Adipocyte (in vitro differentiated cells): ENCODE measurements at places on chromosomes 2 and 18.

DNA sequence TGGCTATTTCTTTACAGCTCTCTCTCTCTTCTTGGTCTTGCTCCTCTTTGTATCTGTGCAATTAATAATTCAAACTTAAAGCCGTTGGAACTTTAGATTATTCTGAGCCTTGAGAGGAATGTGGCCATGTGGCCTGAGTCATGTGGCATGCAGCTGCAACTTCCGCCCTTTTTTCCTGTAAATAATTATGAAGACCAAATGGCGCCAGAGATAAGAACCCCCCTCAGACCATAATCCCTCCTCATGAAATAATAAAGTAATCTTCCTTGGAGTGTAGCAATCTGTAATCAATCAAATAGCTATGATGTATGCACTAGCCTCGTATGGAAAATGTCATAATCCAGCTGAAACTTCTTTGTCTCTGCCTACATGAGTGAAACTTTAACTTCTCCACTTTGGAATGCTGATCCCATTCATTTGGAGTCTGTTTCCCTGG lies 13.5 kb upstream of the TWSG1 start:
- DNase-seq: peak; percentile 17

GRCh38 chr2:9548506-9548905 lies 7.1 kb downstream of the ADAM17 start:
- no peak for DNase-seq

DNA sequence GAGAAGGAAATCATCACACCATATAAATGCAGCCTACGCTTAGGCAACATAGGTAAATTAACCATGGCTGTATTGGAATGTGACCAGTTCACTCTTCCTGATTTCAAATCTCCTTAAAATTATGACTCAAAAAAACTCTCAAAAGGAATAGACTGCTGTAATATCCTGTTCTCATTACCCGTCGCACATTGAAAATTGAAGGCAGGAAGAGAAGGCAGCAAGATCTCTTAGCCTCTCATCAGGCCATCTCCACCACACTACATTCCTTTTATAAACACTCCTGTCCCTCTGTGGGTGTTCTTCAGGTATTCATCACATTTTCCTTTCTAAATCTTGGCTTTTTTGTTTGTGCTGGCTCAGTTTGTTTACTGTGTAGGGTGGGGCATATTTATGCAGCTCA lies 83.2 kb downstream of the PPP1R1C start:
- DNase-seq: no peak

GRCh38 chr2:107627164-107627563 lies 199.5 kb upstream of the RGPD4 start:
- DNase-seq: no peak

- DNase-seq: no peak
Measured at GRCh38 chr2:15973481-15974401, 33.4 kb downstream of the MYCN start.

DNA sequence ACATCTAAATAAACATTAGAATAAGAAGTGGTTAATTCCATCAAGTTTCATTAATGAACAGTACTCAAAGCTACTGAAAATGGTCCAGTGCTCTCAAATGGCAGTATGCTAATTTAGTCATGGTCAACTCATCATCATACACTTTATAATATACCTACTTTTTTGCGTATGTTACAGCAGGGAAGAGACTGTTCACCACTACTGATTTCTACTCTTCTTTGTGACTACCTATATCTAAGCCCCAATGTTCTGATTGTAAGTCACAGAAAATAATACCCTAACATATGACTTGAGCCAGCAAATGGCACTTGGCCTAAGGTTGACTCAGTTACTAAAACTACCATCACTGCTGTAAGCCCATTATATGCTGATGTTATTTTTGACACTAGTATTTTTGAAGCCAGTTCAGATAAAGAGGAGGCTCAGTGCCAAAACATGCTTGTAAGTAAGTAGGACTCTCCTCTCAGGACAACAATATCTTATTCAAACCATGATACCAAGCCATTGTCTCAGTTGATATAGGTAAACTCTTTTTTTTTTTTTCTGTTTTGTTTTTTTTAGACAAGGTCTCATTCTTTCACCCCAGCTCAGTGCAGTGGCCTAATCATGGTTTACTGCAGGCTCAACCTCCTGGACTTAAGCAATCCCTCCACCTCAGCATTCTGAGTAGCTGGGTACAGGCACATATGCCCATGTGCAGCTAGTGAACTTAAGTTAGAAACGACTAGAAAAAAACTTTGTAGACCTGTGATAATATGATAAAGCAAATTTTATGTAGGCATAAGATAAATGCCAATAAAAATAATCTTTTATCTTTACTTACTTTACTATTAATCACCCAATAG lies 266.9 kb downstream of the ZNF385B start:
- DNase-seq: no peak

DNA sequence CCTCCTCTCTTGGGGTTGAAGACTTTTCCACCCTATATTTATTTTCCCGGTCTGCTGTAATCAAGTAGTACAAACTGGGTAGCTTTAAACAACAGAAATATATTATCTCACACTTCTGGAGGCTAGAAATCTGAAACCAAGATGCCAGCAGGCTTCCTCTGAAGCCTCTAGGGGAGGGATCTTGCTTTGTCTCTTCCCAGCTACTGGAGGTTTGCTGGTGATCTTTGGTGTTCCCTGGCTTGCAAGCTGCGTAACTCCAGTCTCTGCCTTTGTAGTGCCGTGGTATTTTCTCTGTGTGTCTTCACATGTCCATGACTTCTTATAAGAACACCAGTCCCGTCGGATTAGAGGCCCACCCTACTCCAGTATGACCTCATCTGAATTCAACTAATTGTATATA lies 44.4 kb downstream of the MYO3B start:
- DNase-seq: peak; percentile 44

DNA sequence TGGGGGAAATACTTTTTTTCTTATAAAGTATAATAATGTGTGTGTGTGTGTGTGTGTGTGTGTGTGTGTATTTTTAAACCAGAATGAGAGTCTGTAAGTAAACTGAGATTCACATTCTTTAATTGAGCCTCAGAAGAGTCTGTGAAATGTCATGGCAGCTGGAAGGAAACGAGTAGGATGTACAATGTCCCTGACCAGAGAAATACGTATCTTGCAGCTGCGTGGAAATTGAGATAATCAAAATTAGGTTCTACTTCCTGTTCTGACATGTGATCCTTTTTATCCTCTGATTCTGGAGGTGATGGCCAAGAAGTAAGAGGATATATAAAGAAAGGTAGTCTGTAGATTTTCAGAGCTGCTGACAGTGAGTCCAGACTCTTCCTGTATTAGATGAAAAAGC lies 50.0 kb downstream of the SH3RF3 start:
- DNase-seq: no peak
